ENCODE measurements at places on chromosomes 13 and 19.

DNA sequence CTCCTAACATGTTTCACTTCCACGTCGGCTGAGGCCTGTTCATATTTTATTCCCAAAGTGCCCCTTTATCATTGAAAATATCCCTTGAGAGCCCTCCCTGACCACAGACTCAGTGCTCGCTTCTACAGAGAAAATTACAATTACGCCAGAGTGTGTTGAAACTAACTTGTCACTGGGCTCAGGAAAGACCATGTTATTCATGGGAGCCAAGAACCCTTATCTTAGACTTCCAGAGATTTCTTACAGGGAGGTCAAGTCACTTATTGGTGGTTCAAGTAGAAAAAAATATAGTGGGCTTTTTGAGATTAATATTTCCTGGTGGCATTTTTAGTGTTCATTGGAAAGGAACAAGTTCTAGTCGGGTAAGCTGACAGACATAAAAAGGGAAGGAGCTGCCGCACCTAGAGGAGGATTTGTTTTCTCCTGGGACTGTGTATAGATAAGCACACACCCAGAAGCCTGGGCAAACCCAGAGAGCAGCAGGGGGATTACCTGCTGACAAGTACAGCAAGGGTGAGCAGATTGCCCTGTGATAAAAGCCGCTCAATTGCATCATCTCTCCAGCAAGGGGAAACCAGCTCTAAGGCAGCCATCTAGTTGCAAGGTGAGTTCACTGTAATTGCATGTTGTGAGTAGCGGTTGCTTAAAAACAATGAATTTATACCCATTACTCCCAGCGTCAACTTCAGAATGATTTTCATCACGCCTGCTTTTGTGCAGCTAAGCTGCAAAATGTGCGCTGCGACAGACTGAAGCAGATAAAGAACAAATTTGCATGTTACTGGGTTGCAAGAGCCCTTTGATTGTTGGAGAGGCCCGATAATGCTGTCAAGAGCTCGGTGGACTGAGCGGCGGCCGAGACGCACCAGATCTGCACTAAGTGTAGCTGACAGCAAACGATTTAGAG, 46.2 kb downstream of the DCT start:
- no peak for DNase-seq

DNA sequence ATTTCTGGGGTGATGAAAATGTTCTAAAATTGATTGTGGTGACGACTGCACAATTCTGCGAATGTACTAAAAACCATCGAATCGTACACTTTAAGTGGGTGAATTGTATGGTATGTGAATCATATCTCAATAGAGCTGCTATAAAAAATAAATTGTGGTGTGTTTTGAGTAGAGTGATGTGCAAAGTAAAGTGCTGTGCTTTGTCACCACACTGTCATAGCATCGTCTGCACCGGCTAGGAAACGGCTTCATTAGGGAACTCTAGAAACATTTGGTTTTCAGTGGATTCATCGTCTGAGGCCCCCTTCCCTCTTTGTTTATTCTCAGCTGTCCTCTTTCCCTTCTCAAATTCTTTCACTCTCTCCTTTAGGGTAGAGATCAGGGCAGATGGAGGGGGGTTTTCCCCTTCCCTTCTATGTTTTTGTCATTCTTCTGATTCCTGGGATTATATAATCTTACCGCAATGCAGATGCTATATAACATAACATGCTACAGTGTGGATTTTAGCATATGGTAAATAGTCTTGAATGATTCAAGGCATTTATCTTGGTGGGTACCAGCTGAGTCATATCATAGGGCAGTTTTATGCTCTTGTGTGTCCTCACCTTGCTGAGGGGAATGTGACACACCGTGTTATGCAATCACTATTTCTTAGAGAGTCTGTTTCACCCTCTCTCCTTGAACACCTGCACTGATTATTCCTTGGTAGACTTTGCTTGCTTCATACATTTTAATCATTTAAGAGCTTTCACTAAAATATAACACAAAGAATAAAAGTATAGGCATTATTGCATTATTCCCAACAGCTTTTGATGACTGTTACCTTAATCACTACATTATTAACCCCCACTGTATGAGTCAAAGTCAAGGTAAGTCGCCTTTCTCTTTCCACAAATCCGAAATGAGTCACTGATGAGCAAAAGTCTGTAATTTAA, 239.4 kb downstream of the DCLK1 start:
- no peak for DNase-seq

DNA sequence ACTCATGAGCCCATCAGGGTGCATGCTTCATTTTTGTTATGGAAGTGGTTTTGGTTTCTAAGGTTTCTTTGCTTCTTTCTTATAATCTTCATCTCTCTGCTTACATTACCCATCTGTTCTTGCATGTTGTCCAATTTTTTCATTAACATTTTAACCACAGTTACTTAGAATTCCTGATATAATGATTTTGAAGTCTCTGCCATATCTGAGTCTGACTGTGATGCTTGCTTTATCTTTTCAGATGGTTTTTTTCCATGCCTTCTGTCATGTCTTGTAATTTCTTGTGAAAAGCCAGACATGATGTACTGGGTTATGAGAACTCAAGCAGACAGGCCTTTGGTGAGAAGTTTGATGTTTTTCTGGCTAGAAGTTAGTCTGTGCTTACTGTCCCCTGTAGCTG, 8.0 kb upstream of the ARGLU1 start:
- DNase-seq = no peak

DNA sequence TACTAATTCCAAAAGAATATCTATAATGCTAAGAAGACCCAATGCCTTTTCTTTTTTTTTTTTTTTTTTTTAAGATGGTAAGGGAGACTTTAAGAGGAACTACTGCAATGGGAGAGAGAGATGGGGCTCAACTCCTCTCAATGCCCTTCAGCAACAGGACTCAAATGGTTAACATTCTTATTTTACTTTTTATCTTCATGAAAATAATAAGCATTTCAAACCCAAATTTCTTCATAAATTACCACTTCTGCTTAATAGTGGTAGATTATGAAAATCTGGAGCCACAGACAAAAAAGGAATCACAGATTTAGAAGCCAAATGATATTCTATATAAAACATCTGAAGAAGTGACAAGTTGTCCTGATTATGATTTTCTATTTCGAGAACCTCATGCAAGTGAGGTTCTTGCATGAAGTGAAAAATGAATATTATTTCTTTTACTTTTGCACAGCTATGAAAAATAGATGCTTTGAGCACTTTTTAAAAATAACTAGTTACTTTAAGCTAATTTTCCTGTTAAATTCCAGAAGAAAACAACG, 74.2 kb downstream of the SERP2 start:
- DNase-seq = no peak

DNA sequence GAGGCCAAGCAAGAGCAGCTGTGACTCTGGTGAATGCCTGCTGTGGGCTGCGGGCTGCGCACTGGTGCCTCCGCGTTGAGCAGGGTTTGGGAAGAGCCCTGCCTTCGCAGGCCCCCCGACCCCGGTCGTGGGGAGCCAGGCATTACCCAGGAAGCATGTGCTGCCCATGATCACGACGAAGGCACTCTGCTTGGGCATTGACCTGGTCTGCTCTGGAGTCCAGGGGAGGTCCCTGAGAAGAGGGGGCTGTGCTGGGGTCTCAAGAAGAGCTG, 19.2 kb downstream of the RANBP3 start:
- DNase-seq = no peak

GRCh38 chr13:77387607-77388200, 60.8 kb upstream of the MYCBP2 start:
- DNase-seq = no peak

- no peak for DNase-seq
Observed at GRCh38 chr13:39095500-39095899, 57.2 kb downstream of the NHLRC3 start.

DNA sequence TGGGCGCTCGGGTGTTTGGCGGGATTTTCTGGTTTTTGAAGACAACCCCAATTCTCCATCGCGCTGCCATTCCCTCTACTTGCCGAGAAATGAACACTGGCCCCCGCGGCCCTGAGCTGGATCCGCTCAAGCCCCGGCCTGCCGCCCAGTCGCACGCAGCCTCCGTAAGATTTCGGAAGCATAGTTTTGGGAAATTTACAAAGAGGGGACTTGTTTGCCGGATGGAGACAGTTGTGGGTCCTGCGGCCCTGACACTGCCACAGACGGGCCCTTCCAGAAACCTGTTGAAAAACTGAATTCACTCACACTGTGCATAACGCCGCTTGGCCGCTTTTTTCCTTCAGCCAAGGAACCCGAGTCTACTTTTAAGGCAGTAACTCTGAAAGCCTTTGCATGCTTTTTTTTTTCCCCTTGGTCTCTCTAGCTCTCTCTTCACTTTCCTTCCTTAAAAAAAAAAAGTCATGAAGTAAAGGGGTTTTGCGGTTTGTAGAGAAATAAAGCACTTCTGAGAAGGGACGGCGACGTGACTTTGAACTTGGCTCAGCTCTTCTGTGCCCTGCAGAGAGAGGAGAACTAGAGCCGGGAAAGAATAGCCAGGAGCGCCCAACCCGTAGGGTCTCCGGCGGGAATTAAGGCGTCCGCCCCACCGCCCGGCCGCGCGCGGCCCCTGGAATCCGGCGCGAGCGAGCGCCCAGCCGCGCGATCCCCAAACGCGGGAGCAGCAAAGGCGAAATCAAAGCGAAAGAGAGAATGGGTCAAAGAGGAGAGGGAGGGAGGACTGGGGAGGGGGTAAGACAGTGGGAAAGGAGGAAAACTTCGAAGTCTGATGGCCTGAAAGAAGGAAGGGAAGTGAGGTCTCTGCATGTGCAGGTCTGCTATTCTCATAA, 3.4 kb upstream of the ZIC2 start:
- DNase-seq = no peak

DNA sequence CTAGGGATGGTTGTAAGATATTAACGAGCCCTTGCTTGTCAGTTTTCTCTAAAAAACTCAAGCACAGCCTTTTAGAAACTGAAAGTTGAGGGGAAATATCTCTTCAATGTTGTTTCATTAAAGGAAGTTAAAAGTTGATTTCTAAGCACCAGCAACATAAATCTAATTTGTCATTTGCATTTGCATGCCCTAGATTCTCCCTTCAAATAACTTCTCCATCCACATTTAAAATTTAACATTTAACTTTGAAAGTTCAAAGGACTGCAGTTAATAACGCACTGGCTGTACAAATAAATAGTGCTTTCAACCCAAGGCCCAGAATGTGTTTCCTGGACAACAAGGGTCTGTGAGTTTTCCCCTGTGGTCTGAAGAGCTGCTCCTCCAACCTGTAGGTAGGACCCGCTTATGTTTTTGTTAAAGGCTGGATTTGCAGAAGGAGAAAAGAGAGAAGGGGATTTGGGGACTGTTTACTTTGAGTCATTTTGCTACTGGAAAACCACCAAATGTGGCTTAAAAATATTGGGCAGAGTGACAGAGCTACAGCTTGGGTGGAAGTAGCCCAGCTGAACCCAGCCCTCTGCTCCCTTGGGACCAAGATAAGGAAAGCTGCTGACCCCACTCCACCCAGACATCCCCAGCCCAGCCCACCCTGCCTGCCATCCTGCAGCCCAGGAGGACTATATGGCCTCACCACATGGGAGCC, 39.8 kb downstream of the TNFRSF19 start:
- no peak for DNase-seq

- DNase-seq = no peak
Observed at GRCh38 chr13:39282400-39282972, 244.2 kb downstream of the NHLRC3 start.

DNA sequence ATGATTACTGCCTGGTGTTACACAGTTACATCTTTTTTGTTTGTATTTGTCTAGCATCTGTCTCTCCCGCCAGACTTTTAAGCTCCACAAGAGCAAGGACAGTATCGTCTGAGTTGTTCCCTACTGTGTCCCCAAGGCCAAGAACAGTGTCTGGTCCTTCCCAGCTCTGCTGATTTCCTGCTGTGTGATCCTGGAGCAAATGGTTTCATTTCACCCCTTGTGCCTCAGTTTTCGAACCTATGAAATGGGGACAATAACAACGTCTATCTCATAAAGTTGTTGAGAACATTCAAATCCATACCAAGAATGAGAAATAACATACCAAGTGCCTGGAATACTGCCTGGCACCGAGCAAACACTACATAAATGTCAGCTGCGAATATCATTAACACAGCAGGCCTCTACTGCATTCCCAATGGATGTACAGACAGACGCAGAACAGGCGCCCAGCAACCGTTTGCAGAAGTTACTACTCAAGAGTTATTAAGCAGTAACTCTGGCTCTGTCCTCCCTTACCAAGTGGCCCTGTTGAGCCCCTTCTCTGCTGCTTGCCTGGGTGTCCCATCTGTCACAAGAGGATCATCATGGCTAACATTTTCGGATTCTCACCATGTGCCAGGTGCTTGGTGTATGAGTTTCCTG, 11.4 kb downstream of the XRCC1 start:
- DNase-seq = no peak

DNA sequence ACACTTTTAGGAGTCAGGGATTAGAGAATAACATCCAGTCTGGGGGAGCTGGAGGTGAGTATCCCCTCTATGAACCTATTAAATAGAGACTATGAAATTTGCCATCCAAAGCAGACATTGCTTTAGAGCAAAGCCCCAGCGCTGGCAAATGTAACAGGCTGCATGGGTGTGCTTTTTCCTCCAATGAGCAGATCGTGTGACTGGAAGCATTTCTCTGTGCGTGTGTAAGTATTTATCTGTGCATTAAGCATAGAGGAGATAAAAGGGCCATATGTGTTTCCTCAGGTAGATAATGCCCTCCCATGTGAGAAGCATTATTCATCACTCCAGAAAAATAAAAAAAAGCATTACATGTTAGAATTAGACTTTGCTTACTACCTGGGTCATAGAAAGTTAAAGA, 924 bp downstream of the TNFSF13B start:
- DNase-seq = no peak

DNA sequence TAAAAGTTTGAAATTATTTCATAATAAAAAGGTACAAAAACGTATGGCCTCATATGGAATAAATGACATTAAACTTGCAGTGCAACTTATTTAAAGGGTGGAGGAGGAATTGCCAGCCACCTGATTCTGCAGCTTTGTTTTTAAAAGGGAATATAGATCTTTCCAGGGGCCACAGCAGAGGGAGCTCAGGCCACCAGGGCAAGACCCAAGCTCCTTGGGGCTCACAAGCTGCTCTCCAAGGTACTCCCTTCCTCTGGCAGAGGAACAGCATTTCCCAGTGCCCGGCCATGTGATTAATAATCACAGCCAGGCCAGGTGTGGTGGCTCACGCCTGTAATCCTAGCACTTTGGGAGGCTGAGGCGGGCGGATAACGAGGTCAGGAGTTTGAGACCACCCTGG, 6.2 kb downstream of the ACOD1 start:
- no peak for DNase-seq

GRCh38 chr13:75514080-75514995, 23.3 kb downstream of the COMMD6 start:
- DNase-seq = no peak

Measured in GM04503 (cell line).